ENCODE measurements at places on chromosomes 7 and 10. TPM values are rescaled to one million over a fixed set of nuclear protein-coding genes. Genes with fewer than 3 reads are reported as not detected.

- peak; percentile 63 for DNase-seq
These were observed 34.7 kb downstream of the ACADSB start for GRCh38 chr10:123043409-123043925.

FEZF1 gene
- not detected for total RNA-seq

DNA sequence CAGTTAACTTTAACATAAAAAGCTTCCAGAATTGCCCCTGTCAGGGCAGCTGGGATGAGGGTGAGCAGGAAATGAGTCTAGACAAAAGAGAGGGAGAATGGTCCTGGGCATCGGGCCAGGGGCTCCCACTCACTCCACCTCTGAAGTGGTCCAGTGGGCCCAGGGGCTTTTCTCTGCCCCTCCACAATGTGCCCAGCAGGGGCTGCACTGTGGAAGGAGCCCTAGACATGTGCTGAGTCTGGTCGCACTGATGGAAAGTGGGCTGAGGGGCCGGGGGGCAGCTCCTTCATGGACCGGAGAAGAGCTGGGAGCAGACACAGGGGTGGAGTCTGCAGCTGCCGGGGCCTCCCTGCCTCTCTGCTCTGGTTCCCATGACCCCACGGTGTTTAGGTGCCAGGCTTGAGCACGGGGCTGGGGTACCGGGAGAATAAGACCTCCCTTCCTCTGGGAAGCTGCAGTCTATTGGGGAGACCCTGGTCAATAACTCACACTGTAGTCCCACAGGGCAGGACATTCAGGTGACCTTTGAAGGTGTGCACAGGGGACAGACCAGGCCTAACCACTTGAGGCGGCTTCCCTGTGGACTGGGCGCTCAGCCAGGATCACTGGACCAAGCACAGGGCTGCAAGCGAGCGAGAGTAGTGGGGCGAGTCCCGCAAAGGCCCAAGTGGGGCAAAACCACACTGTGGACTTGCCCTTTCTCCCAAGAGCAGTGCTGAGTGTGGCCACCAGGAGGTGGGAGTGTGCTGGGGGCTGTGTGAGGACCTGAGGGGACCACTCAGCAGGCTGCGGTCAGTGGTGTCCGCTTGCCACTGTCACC lies 6.1 kb downstream of the ADCY1 start:
- DNase-seq, result no peak

- DNase-seq, result no peak
These were observed 7.5 kb upstream of the FAM131B start for GRCh38 chr7:143369678-143370651.

GRCh38 chr7:26860361-26860760 lies 4.0 kb downstream of the SKAP2 start:
- no peak for DNase-seq

Measured in activated CD8-positive, alpha-beta memory T cell treated with anti-CD3 and anti-CD28 coated beads, Interleukin-2, amount 10 ng/mL, durations not matched to agents 7 days and 5 days (primary cell).